Astrocyte of the spinal cord (primary cell): ENCODE measurements at places on chromosomes 2 and 18.

DNA sequence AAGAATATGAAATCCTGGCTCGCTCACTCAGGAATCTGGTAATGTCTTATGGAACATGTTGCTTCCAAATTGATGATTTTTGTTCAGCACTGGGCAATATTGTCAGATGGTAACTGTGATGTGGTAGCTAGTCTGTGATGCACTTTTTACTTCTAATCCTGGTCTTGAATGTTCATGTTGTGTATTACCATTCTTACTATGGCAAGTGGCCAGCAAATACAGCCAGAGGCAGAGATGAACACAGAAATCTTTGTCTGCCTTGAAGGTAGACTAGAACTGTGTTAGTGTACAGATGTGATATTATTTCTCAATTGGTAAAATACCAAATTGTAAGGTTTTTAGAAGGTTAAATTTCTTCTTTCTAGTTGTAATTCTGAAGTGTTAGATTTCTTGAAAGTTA is 83.3 kb downstream of the UBE2E3 start:
- no peak for DNase-seq

DNA sequence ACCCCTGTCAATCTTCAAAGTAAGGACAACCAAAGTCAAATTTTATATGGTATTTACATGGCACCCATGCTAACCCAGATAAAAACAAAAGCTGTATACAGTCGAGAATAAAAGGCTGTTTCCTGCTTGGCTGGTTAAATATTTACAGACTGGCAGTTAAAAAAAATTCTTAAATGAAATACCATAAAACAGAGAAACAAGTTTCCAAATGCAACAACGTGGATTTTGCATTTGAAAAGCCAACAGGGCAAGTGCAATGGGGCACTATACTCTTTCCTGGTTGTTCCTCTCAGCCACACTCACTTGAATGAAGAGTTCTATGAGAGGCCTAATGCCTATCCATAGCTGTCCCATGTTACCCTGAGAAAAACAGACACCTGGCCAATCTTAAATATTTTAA is 6.1 kb upstream of the NR4A2 start:
- no peak for DNase-seq

DNA sequence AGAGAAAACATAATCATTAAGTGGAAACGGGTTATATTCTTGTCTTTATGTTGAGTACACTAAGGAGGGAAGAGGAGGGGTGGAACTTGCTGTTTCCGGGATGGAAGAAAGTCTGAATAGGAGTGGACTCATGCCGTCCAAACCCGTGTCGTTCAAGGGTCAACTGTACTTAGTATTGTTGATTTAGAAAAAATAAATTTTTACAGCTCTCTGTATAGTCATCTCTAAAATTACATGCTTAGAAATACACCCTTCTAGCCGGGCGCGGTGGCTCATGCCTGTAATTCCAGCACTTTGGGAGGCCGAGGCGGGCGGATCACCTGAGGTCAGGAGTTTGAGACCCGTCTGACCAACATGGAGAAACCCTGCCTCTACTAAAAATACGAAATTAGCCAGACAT is 29.4 kb downstream of the RIF1 start:
- DNase-seq, result no peak

DNA sequence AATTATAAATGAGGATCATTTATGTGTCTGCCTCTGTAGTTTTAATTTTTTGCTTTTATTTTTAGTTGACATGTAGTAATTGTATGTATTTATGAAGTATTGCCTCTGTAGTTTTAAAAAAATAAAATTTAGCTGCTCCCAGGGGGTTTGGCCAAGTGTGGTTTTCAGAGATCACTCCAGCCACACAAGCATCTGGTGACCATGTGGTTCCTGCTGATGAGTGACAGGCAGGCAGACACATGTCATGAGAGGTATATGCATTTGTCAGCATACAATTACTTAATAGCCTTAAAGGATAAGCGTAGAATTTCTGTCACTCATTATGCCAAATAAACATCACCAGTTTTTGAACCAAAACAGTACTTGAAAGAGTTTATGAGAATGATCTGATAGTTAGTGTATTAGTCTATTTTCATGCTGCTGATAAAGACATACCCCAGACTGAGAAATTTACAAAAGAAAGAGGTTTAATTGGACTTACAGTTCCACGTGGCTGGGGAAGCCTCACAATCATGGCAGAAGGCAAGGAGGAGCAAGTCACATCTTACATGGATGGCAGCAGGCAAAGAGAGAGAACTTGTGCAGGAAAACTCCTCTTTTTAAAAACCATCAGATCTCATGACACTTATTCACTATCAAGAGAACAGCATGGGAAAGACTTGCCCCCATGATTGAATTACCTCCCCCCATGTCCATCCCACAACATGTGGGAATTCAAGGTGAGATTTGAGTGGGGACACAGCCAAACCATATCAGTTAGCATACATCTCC is 29.6 kb downstream of the MREG start:
- no peak for DNase-seq

GRCh38 chr2:69945441-69945840 is 16.0 kb downstream of the ASPRV1 start:
- DNase-seq, result no peak
